ENCODE measurements at places on chromosomes 12 and 14.

GRCh38 chr14:62181591-62181990, 419.4 kb downstream of the SNAPC1 start:
- DNase-seq, result no peak

GRCh38 chr12:25590011-25590721, 37.1 kb upstream of the LMNTD1 start:
- no peak for DNase-seq

DNA sequence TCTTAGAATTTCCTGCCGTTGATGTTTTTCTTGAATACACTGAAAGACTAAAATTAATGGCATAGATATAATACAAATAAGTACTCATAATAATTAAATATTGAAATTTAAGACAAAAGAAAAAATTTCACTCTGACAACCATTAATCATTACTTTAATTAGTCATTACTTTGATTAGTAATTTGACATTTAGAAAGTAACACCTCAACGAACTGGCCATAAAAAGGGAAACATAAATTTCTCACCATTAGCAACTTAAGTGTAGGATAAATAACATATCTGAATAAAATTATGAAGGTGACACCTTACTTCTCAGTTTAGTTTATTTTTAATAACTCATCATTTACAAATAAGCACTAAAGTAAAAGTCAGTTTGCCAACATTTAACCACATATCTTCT, 17.5 kb downstream of the MAGOHB start:
- DNase-seq, result no peak

GRCh38 chr14:61636779-61637178, 58.5 kb upstream of the HIF1A start:
- DNase-seq, result no peak

DNA sequence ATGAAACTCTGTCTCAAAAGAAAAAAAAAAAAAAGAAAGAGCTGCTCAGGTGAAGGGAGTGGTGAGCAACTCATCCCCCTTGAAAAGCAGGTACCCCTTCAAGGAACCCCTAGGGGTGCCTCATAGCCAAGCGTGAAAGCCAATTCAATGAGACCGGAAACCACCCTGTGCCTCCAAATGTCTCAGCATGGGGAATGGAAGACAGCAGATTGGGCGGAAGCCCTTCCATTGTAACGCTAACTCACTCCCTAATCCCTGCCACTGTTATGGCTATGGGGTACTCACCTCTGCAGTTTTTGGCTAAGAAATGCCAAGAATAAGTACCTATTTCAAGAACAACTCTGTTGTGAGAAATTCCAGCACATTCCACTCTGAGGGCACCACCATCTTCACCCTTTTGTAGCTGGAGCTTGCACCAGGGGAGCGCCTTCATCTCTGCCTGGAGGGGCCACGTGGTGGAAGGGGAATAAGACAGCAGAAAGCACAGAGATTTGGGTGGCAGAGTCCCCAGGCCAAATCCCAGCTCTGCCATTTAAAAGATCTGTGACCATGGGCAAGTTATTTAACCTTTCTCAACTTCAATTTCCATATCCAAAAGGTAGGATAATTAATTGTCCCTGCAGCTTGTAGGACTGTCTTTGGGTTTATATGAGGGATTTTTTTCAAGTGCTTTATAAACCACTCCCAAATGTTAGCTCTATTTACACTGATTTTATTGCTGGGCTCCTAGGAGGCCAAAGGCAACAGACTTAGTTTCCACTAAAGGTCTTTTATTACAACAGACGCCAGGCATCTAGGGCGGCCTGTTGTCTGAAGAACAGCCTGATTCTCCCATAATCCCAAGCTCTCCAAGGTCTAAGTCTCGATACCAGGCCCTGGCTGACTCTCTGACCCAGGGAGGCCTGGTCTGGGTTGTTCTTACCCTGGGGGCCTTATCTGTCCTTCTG, 63.9 kb downstream of the ITPK1 start:
- DNase-seq, result no peak

DNA sequence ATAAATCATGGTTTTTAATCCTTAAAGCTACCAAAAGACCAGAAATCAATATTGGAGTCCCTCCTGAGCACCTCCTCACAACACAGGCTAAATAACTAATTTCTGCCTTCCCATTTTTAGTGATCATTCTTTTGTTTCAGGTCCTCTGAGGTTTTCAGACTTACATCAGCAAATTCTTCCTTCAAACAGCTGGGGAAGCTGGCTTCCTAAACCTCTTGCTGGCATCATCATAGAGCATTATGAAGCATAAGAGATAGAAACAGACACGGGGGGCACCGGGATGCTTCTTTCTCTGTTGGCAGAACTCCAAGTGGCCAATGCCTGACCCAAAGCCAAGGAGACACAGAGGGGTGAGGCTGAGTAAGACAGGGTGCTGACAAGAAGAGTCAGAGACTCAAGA, 47.9 kb upstream of the DBX2 start:
- DNase-seq, result no peak

DNA sequence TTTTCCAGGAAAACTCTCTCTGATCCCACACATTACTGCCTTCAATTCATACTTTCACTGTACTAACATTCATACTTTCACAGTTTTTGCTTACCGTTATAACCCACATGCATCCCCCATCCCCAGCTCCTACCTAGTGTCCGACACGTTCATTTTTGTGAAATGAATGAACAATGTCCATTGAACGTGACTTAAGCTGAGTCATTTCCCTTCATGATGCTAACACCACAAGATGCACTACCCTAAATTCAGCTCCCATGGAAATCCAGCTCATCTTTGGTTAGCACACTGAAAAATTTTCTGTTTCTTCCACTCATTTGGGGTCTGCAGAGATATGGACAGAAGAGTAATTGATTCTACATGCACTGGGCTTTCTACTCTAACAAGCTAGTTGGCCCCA, 84.7 kb downstream of the GALNT4 start:
- DNase-seq, result no peak

GRCh38 chr14:93716746-93717667, 71.3 kb downstream of the PRIMA1 start:
- DNase-seq, result no peak

- no peak for DNase-seq
Observed at GRCh38 chr12:119306593-119306992, 27.9 kb upstream of the CCDC60 start.

DNA sequence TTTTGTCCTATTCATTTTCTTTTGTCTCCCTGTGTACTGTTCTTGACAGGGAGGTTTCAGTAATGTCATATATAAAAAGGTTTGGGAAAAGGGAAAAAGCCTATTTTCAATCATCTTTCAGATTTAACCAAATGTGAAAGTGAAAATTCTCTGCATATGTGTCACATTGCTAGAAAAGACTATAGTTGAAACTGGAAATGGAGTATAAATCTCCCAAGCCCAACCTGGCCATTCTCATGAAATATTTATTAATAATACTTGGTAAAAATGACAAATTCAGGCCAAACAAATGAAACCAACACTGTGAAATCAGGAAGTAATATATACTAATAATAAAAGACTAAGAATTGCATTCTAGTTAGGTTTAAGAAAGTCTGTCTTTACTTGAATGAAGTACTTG, 1129.2 kb downstream of the SLC16A7 start:
- no peak for DNase-seq

GRCh38 chr12:46342562-46343033, 30.0 kb downstream of the SLC38A2 start:
- DNase-seq, result no peak

DNA sequence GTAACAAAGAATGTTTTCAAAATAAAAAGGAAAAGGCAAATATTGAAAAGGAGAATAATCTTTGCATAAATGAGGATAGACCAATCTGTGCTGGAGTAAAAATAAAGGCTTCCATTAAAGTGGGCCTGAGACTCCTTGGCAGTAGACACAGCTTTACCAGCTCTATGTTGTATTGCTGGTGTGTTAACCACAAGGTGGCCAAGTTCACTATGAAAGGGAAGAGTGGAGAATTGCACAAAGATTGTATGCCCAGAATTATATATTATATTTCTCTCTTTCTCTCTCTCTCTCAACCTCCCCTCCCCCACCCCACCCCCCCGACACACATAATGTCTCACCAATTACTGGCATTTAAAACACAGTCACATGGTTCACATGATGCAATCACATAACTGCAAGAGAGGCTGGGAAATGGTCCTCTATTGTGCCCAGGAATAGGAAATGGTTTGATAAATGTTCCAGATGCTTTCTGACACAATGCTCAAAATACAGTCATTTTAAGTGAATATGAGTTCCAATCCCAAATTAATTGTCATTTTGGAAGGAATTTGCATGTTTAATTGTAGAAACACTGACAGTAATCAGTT, 222.6 kb upstream of the SYT1 start:
- no peak for DNase-seq

GRCh38 chr12:78316631-78317468, 486.2 kb downstream of the NAV3 start:
- no peak for DNase-seq

- no peak for DNase-seq
Observed at GRCh38 chr12:67523538-67523937, 125.0 kb upstream of the DYRK2 start.

- no peak for DNase-seq
Observed at GRCh38 chr12:25578411-25579143, 25.5 kb upstream of the LMNTD1 start.

GRCh38 chr12:117547209-117547608, 185.8 kb upstream of the NOS1 start:
- no peak for DNase-seq

DNA sequence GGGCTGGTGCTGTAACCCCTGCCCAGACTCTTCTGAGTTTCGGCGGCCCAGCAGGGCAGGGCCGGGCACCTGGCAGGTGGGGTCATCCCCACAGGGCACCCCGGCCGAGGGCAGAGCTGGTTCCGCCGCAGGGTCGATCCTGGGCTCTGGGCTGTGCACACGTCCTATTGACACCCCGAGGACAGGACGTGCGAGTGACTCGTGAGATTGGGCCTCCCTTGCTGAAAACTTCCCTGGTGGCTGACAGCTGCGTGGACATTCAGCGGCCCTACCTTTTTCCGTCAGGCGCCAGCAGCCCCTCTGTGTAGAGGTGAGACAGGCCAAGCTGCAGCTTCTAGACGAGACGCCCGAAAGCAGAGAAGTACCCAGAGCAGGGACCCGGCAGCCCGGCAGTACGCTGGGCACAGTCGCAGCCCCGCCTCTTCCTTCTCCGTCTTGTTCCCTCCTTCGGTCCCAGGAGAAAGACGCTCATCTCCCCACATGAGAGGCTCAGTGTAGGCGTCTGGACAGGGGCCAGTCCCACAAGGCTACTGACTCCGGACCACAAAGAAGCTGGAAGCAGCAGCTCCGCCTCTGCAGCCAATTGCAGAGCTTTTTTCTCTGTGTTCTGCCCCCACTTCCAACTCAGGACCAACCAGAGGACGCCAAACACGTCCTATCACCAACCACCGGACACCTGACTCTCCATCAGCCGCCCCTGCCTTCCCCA, at the start of gene LRCOL1:
LRCOL1 (minus strand) TSS at position 532 of the 709 bp plus-strand sequence. CDS start 4,331 bp downstream, outside the sequence.
- no peak for DNase-seq

- no peak for DNase-seq
Observed at GRCh38 chr14:90330203-90331196, 1.2 kb downstream of the NRDE2 start.

DNA sequence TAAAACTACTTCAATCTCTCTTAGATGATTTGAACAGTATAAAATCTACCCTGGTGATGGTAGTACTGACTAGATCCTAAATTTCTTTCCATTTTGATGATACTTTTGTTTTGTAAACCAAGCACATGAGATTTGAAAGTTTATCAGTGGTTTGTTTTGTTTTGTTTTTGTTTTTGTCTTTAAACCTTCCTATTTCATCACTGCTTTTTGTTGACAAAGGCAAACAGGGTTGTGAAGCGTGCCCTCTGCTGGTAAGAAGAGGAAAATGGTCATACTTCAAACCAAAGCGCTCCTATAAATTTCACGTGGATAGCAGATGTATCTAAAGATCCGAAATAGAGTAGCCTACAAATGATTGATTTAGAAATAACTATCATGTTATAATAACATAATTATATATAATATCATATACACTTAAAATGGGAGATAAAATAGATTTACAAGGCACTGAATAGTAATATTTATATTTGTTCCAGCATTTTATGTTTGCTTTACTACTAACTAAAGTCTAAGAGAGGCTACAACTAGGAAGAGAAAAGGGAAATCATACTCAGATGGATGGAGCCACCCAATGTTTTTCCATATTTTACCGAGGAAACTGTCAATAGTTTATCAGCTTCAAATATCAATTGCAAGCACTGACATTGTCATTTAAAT, 254.0 kb upstream of the USP15 start:
- no peak for DNase-seq

- DNase-seq, result no peak
Observed at GRCh38 chr12:2834581-2835491, at the start of gene NRIP2. NRIP2 (minus strand) TSS chr12:2835035; CDS start chr12:2834983, 52 bp downstream.

DNA sequence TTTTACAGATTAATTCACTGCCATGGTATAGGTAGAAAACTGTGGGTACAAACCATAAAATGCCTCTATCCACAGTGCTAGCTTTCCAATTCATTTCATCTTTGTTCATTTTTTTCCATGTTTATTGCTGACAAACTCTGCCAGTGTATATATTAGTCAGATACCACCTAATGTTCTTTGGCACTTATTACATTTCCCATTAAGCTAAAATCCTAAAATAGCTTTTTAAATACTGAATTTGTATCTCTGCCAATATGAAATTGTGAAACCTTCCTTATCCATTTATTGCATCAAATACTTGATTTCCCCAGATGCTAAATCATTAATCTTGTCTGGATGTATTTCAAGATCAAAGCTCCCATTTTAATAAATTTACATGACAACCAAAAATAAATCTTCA, 150.1 kb upstream of the FSCB start:
- DNase-seq, result no peak

DNA sequence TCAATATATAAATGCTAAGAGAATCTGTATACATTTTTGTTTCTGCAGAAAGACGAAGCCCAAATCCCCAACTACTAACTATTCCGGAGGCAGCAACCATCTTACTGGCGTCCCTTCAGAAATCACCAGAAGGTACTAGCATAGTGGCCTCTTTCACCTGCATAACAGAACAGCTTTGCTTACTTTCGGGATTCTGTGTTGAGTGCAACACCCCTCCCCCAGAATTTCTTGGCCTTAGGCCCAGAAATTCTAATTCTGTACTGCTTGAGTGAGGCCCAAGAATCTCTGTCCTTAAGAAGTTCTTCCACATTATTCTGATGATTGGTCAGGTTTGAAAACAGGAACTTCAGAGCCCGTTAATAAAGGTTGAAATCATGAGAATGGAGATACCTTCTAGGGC, 2.9 kb downstream of the SPX start:
- DNase-seq, result no peak

DNA sequence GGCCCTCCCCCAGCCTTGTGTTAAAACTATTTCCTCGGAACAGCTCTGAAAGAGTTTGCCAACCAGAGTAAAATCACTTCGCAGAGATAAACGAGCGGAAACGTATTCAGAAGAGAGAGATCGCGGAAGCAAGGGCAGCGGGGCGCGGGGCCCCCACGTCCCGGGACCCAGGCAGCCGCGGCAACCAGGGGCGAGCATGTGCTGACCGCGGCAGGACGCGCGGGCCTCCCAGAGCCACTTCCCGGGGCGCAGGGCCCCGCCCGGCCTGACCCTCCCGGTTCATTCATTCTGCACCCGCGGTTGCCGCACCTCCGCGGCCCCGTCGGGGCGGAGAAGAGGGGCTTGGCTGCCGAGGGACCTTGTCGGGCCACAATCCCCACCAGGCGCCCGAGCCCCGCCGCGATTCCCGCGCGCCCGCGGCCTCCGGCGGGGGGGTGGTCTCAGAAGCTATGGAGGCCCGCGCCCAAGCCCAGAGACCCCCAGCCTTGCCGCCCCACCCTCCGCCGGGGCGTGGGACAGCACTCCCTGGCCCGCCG, 598 bp downstream of the UBE2N start:
- DNase-seq, result no peak
